ENCODE measurements at places on chromosomes 16 and 17. TPM values are rescaled to one million over a fixed set of nuclear protein-coding genes. Genes with fewer than 3 reads are reported as not detected.

The PAFAH1B1 gene
- 90.5 TPM for total RNA-seq

The ABCA10 gene
- total RNA-seq, result 5.2 TPM

The HS3ST2 gene
- under 0.01 TPM for total RNA-seq

The CCDC92B gene
- not detected for total RNA-seq

The RIPOR1 gene
- total RNA-seq, result 21.6 TPM
